ENCODE measurements at places on chromosomes 16 and 17.

- DNase-seq: peak; percentile 36
Measured at GRCh38 chr16:81625544-81626153, 153.4 kb upstream of the PLCG2 start.

DNA sequence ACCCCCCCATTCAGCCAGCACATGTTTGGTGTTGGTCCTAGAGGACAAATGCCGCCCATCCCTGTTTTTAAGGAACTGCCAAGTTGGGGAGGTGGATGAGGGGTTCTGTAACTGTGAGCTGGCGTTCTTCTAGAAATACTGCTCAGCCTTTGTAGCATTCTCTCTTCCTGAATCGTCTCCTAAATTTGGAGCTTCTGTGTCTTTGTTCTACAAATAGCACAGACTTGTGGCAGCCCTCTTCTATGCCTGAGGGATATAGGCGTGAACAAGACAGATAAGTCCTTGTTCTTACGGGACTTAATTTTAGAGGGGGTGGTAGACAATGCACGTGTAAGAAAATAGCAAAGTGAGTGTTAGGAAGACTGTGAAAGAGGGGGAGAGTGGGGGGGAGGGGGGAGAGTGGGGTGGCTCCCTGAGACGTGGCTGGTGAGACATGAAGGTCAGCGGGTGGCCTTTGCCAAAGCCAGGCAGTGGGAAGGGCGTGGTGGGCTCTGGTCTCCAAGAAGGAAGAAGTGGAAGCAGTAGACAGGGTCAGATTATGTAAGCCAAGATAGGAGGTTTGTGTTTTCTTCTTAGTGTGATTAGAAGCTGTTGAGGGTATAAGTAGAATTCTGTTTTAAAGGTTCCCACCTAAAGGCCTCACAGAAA, 9.9 kb downstream of the MFSD11 start:
- DNase-seq: no peak

GRCh38 chr16:80507538-80507937, 33.3 kb upstream of the DYNLRB2 start:
- DNase-seq: no peak

GRCh38 chr16:17963185-17963836, 373.2 kb downstream of the NPIPA8 start:
- DNase-seq: no peak

DNA sequence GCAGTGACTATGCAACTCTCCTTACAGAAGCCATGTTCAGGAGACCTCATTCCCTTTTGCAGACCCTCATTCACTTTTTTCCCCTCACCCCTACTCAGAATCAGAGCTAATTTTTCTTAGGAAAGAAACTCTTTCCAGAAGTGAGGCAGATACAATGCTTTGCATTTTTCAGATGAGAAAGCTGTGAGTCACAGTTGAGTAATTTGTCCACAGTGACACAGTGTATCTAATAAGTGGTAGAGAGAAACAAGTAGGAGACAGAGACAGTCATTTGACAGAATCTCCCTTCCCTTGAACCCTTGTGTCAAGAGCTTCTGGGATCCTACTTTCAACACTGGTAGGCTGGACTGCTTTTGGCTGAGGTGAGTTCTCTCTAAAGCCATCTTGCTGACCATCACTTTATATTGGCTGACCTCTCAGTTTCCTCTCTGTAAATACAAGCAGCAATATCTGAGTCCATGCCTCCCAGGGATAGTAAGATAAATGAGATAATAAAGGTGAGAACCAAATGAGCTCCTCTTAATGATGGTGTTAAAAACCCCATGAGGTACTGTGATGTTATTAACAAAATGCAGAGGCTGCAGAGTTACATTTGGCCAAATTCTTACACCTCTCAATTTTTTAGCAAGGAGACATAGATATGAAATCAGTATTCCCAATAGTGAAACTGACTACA, 130.8 kb downstream of the CA10 start:
- DNase-seq: no peak

GRCh38 chr17:4411201-4411600, 22.5 kb upstream of the SPNS3 start:
- no peak for DNase-seq

DNA sequence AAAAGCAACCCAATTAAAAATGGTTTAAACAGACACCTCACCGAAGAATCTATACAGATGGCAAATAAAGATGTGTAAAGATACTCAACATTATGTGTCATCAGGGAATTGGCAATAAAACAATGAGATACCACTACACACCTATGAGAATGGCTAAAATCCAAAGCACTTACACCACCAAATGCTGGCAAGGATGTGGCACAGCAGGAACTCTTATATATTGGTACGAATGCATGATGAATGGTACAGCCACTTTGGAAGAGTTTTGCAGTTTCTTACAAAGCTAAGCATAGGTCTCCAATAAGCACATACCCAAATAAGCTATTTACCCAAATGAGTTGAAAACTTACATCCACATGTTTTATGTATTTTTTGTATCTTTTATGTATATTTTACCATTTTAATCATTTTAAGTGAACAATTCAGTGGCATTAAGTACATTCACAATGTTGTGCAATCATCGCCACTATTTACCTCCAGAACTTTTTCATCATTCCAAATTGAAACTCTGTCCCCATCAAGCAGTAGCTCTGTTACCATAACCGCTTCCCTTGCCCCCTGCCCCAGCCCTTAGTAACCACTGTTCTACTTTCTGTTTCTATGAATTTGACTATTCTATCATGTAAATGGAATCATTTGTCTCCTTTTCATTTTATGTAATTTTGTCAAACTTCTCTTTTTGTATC, 6.7 kb upstream of the ALDH3A2 start:
- DNase-seq: no peak

- no peak for DNase-seq
Measured at GRCh38 chr16:23929237-23929636, 93.5 kb downstream of the PRKCB start.

DNA sequence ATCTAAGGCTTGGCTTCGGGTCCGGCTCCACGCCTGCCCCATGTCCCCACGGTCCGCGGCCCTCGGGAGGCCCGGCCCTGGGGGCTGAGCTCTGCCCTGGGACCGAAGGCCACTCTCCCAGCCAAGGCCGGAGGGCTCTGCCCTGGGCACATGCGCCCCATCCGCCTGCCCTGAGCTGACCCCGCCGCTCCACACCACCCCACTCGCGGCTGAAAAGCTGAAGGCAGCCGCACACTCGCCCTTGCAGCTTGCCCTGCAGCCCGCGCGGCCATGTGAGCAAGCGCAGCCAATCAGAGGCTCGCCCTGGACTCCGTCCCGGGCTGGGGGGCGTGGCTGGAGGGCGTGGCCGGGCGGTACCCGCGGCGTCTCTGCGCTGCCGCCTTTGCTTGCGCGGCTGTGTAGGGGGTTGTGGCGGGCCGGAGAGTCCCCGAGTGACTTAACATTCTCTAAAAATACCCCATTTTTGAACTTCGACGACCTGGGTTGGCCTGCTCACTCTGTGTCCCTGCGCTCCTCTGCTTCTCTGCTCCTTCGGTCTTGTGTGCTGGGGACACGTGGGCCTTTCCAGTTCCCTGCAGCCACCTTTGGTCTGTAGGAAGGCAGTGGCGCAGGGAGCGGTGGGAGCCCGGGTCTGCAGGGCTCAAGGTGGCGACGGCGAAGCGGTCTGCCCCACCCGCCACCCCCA, 8.8 kb upstream of the MAP2K3 start:
- DNase-seq: peak; percentile 93

DNA sequence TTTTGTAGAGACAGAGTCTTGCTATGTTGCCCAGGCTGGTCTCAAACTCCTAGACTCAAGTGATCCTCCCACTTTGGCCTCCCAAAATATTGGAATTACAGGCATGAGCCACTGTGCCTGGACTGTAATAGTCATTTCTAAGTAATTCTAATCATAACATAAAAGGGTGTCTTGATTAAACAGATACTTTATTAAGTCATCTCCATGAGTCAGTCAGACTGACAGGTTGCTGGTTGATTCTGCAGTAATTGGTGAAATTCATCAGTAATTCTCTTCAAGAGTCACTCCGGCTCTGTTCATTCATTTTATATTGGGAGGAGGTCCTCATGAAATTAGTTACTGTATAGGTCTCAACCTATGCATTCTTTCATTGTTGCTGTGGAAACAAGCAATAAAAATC, 85.6 kb downstream of the SPECC1 start:
- no peak for DNase-seq

DNA sequence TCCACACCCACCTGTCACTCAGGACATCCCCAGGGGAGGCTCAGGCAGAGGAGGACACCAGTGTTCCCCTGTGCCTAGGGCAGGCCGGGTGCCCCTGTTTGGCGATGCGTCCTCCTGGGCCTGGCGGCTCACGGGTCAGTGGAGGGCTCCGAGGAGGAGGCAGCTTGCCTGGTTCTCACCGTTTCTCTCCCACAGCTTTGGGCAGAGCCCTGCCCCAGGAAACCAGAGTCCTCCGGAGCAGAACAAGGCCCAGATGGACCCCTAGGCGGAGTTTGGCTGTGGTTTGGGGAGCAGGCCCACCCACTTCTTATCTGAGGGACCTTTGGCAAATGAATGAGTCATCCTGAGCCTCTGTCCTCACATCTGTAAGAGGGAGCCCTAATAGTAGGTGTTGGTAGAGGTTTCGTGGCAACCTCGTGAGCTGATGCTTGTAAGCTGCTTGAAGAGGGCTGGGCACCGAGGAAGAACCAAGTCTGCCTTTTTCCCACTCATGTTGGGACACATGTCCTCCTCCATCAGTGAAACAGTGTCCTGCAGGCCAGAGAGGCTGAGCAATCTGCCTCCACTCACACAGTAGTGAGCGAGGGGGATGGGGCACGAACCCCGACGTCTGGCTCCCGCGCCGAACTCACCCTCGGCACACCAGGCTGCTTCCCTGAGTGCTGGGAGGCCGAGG, 247.0 kb upstream of the CIBAR2 start:
- no peak for DNase-seq

DNA sequence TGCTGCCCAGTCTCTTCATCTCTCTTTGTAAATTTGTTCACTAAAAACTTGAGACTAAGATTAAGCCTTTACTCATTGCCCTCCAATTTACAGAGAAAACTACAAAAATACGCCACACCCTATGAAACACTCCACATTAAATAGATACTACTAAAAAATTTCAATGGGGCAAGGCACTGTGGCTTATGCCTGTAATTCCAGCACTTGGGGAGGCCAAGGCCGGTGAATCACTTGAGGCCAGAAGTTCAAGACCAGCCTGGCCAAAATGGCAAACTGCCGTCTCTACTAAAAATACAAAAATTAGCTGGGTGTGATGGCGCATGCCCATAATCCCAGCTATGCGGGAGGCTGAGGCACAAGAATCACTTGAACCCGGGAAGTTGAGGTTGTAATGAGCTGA, 3.8 kb downstream of the UBE2O start:
- no peak for DNase-seq

DNA sequence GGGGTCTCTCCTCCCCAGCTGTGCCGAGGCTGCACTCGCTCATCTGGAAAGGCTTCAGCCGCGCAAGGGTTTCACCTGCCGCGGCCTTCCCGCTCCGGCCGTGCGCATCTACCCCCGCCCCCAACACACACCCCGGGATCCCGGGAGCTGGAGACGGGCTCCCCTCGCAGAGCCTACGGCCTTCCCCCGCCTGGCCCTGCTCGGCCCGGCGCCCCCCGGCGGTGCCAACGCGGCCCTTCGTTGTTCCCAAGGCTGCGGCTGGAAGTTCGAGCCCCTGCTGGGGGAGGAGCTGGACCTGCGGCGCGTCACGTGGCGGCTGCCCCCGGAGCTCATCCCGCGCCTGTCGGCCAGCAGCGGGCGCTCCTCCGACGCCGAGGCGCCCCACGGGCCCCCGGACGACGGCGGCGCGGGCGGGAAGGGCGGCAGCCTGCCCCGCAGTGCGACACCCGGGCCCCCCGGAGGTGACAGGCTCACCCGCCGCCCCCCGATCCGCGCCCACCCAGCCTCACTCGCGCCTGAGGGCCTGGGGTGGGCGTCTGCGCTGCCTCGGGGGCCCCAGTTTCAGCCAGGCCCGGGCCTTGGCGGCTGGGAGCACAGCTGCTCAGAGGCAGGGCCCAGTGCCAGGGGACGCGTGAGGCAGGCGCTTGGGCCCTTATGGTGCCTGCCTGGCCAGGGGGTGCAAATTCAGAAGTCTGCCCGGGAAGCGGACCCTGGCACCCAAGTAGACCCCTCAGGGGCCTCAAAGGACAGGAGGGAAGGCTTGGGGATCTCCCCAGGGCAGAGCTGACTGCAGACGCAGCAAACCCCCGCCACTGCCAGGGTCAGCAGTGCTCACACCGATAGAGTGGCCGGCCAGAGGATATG, 11.2 kb downstream of the GALK1 start:
- peak; percentile 92 for DNase-seq

DNA sequence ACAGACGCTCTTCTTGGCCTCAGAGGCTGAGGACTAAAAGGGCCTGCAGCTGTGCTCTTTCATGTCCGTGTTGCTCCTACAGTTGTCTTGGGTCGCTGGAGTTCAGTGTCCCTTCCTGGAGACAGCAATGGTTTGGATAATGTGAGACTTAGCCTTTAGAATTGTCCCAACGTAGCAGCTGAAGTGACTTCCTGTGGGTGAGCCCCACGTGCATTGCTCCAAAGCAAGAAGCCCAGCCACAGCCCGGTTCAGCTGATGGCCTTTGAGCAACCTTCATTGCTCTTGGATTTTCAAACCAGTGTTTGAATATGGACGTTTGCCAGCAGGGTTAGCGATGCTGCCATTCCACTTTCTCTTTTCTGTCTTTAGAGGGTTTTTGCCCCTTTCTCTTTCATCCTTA, 19.7 kb downstream of the TMEM11 start:
- no peak for DNase-seq

DNA sequence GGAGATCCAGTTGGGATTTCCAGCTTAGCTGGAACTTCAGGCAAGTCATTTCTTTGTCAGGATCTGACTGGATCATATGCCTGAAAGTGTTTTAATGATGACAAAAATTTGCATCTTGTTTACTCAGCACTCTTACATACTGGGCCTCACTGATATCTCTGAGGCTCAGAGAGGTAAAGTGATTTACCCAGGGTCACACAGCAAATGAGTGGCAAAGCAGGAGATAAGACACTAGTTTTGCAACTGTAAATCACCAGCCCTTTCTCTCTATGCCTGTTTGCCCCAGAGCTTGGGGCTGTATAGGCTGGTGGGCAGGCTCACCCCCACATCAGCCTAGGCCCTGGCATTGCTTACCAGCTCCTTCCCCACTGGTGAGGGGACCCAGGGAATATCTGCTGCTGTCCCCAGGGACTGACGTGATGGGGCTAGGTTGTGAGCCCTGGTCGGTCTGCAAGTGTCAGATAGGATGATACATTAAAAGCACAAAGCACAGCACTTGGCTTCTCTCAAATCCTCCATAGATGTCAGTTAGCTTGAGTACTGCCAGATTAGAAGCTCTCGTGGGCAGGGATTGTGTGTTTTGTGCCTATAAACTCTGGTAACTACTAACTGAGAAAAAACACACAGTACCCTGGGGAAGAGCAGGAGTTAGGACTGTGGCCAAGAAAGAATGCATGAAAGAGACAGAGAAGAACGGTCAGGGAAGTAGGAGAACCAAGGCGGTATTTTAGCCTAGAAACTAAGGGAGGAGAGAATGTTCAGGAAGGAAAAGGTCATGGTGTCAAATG, 165.4 kb downstream of the COPRS start:
- no peak for DNase-seq

Data from GM19239 (cell line).